Activated CD4-positive, alpha-beta T cell treated with anti-CD3 and anti-CD28 coated beads, Interleukin-2, amount 10 ng/mL, durations not matched to agents 7 days and 5 days (primary cell): ENCODE measurements at places on chromosomes 5 and 9.
A peak's percentile ranks its signal among the peaks of the same experiment; 100 is the strongest.

DNA sequence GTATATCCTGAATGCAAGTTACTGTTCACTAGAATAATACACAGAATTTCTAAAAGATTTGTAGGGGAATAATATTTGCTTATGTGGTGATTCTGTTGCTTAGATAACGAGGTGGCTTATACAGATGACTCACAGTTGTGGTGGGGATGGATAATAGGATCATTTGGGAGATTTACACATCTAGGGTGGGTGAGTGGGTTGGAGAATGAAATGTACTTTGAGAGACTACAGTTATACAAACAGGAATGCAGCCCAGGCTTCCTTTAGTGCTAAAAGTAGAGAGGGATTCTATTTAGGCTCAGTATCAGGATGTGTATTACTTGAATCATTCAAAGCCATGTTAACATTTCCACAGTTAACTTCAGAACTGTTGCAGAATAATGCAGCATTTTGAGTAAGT, 1.8 kb downstream of the CTXN3 start:
- DNase-seq, result no peak
- peaks cover 8% of the 10 kb centered on the region for H3K27me3 ChIP-seq
- H3K27ac ChIP-seq, result no peak overlapping the region
- H3K4me1 ChIP-seq, result no peaks in the 10 kb centered on the region
- H3K4me3 ChIP-seq, result no peak overlapping the region

GRCh38 chr5:135218790-135219568, 180.1 kb downstream of the MACROH2A1 start:
- no peak overlapping the region for H3K27ac ChIP-seq
- DNase-seq, result no peak
- no peak overlapping the region for H3K4me3 ChIP-seq
- H3K4me1 ChIP-seq, result no peaks in the 10 kb centered on the region
- no peaks in the 10 kb centered on the region for H3K36me3 ChIP-seq

DNA sequence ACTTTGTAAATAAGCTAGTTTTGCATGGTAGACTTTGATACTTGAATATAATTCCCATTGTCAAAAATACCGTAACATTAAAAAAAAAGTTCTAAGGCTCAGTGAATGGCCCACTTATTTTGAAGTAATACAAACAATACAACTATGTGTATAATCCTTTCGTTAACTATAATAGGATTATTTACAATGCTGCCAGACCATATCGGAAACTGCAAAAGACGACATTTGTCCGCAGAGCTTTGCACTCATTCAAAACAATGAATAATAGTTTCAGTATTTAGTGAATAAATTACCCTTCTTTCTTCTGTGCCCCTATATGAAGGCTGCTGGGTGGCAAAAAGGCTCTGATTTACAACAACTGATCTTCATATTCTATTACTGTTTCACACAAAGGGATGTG, 121.8 kb downstream of the DROSHA start:
- no peaks in the 10 kb centered on the region for H3K4me1 ChIP-seq
- H3K27ac ChIP-seq, result no peak overlapping the region

DNA sequence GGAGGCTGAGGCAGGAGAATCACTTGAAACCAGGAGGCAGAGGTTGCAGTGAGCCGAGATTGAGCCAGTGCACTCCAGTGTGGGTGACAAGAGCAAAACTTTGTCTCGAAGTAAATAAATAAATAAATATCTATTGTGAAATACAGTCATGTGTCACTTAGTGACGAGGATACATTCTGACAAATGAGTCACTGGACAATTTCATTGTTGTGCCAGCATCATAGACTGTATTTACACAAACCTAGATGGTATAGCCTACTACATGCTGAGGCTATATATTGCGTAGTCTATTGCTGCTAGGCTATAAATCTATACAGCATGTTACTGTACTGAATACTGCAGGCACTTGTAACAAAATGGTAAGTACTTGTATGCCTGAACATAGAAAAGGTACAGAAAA, 61.1 kb upstream of the CCL21 start:
- no peak overlapping the region for H3K27ac ChIP-seq
- DNase-seq, result no peak
- H3K4me1 ChIP-seq, result no peaks in the 10 kb centered on the region
- H3K36me3 ChIP-seq, result no peaks in the 10 kb centered on the region

DNA sequence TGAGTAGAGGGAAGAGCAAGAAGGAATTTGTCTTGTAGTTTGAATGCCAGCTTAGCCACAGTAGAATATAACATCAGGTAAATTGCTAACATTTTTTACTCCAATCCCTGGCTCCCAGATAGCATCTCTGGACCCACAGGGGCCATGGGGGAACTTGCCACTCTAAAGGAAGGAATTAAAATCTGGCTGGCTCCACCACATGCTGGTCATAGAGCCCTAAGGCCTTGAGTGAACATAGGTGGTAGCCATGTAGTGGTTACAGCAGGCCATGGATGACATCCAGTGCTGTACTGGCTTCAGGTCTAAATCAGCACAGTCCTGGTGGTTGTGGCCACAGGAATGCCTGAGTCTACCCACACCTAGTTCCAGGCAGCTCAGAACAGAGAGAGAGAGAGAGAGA, 109.9 kb upstream of the RGMB start:
- no peaks in the 10 kb centered on the region for H3K27me3 ChIP-seq
- H3K36me3 ChIP-seq, result no peaks in the 10 kb centered on the region
- H3K4me3 ChIP-seq, result no peak overlapping the region
- no peaks in the 10 kb centered on the region for H3K4me1 ChIP-seq
- H3K27ac ChIP-seq, result no peak overlapping the region
- DNase-seq, result no peak

GRCh38 chr5:98656125-98656795, 117.2 kb upstream of the RGMB start:
- no peak overlapping the region for H3K27ac ChIP-seq
- no peaks in the 10 kb centered on the region for H3K4me1 ChIP-seq
- no peak for DNase-seq
- H3K36me3 ChIP-seq, result no peaks in the 10 kb centered on the region
- H3K27me3 ChIP-seq, result no peaks in the 10 kb centered on the region
- H3K4me3 ChIP-seq, result no peak overlapping the region

DNA sequence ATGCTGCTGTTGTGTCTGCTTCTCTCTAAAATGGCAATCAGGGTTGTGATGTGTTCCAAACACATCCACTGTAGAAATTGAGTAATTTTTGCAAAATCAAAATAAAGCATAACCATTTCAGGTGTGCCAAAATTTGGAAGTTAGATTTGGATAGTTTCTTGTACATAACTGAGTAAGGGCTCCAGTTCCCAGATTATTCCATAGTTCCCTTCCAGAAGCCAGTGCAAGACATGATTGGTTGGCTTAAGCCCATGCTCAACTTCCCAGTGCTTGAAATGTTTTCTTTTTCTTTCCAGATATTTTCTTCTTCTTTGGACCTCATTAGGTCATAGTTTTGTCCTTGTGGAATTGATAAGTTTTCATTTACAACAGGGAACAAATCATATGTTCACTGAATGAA, 64.2 kb downstream of the SNCAIP start:
- no peak for DNase-seq
- no peak overlapping the region for H3K27ac ChIP-seq
- H3K4me1 ChIP-seq, result no peaks in the 10 kb centered on the region
- H3K36me3 ChIP-seq, result no peaks in the 10 kb centered on the region
- no peak overlapping the region for H3K4me3 ChIP-seq

DNA sequence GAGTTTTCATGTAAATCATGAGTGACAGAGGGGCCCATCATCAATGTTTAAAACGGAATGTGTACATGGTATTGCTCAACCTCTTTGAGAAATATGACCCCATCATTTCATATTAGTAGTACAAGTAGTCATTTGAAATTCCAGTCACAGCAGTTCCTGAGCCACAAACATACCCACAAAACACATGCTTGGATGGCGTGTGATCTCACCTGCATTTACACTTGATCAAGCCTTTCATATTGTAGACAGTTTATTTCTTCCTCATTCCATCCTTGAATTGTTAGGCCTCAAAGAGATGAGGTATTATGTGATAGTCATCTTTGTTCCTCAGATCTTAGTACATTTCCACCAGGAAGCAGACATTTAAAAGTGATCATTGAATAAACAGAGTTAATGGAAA, 96.8 kb upstream of the TAS2R1 start:
- no peaks in the 10 kb centered on the region for H3K27me3 ChIP-seq
- no peak for DNase-seq
- no peaks in the 10 kb centered on the region for H3K4me1 ChIP-seq

DNA sequence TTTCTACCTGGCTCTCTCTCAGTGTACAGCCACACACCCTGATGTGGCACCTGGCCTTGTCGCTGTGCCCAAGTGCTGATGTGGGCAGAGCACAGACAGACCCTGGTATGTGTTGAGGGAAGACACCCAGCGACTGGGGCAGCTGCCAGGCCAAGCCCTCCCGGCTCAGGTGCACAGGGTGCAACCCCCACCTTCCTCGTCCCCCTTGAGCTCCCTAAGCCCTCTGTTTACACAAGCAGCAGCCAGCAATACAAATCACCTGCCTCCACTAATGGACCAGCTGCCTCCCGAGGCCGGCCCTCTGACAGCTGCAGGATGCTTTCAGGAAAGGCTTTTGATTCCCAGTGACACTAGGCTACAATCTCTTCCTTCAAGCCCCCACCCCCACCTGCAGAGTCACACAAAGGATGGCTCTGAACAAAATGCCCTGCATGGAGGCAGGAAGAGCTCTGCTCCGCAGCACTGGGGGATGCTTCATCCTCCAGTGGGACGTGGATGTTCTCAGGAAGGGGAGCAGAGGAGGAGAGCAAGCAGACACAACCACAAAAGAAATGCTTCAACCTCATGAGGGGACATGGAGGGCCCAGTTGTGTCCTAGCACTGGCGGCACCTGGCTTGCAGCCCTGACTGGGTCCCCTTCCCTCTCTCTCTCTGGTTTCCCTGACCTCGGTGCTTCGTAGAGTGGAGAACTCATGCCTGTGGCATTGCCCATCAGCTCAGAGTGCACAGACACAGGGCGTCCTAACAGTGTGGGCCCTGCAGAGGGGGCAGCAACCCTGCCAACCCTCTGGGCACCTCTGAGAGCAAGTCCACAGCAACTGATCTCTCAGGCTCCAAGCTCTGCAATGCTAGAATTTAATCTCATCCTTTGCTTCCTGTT, 140.8 kb downstream of the BARX1 start:
- H3K36me3 ChIP-seq, result no peaks in the 10 kb centered on the region
- no peak for DNase-seq
- no peak overlapping the region for H3K27ac ChIP-seq
- no peak overlapping the region for H3K4me3 ChIP-seq
- peaks cover 19% of the 10 kb centered on the region for H3K27me3 ChIP-seq
- H3K4me1 ChIP-seq, result no peaks in the 10 kb centered on the region

DNA sequence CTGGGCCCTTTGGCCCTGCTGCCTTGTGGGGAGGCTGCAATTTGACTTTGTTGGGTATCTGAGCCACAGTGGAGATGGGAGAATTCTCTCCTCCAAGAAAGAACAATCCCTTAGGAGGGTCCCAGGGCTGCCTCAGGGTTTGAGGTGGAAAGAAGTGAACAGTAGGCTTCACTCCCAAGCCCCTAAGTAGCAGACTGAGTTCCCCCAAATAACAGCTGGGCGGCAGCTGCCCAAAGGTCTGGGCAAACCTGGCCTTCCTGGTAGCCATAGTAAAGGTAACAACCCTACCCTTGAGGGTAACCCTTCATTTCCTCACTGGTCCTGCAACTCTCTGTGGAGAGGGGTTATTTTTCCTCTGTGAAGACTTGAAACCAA, 746 bp downstream of the RGS3 start:
- H3K27ac ChIP-seq, result no peak overlapping the region
- H3K27me3 ChIP-seq, result no peaks in the 10 kb centered on the region
- no peaks in the 10 kb centered on the region for H3K36me3 ChIP-seq
- no peaks in the 10 kb centered on the region for H3K4me1 ChIP-seq
- DNase-seq, result no peak

DNA sequence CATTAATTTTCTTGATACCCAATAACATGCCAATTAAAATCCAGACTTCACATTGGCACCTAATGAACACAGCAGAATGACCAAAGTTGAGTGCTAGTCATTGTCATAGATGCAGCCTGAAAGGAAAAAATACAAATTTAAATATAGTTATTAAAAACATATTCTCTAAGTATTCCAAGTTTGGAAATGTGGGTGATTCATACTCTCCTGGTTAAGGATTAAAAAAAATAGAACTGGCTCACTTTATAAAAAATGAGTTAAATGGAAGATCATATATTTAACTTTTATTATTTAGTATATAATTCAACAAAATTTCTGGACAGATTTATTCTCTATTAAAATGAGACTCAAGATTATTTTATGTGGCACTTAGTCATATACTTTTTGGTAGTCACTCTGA, 33.2 kb upstream of the RICTOR start:
- peaks cover 8% of the 10 kb centered on the region for H3K4me1 ChIP-seq
- H3K36me3 ChIP-seq, result peaks cover 56% of the 10 kb centered on the region
- H3K27ac ChIP-seq, result no peak overlapping the region
- H3K27me3 ChIP-seq, result no peaks in the 10 kb centered on the region
- no peak for DNase-seq

GRCh38 chr5:3642231-3642630, 46.6 kb downstream of the IRX1 start:
- DNase-seq, result no peak
- H3K4me3 ChIP-seq, result no peak overlapping the region
- no peak overlapping the region for H3K27ac ChIP-seq
- no peaks in the 10 kb centered on the region for H3K27me3 ChIP-seq

- H3K4me1 ChIP-seq, result no peaks in the 10 kb centered on the region
- no peaks in the 10 kb centered on the region for H3K27me3 ChIP-seq
- no peak overlapping the region for H3K27ac ChIP-seq
- H3K36me3 ChIP-seq, result peaks cover 66% of the 10 kb centered on the region
Measured at GRCh38 chr5:179887095-179887494, 20.6 kb downstream of the TBC1D9B start.

- no peaks in the 10 kb centered on the region for H3K27me3 ChIP-seq
- H3K4me1 ChIP-seq, result peaks cover 83% of the 10 kb centered on the region
- peaks cover 5% of the 10 kb centered on the region for H3K36me3 ChIP-seq
- peak overlapping the region; percentile 79 for H3K27ac ChIP-seq
Measured at GRCh38 chr5:139388198-139388821, 1.4 kb downstream of the MZB1 start.

- peak within 1 kb of the TSS; percentile 91 for H3K4me3 ChIP-seq
- peaks cover 29% of the 10 kb centered on the region for H3K4me1 ChIP-seq
- no peaks in the 10 kb centered on the region for H3K36me3 ChIP-seq
- DNase-seq, result peak; percentile 82
- H3K27me3 ChIP-seq, result peaks cover 1% of the 10 kb centered on the region
Measured at GRCh38 chr9:136245219-136246150, at the start of gene QSOX2. TSS of gene QSOX2 (minus strand) at chr9:136245812. CDS start at chr9:136245803, 9 bp downstream.

DNA sequence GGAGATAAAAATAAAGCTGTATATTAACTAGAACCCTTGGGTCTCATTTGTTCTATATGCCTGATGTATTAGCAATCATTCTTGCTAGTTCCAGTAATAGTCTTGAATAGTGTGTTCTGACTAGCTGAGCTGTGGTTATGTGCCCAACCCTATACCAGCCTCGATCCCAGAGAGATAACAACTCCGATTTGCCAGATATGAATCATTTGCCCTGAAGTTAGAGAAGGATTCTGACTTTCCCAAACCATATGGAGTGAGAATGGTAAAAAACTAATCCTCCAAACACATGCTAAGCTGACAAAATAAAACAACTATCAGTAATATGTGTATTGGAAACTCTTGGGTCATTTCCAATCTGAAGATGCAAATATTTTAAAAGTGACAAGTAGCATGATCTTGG, 64.8 kb downstream of the ALDH1A1 start:
- H3K4me3 ChIP-seq, result no peak overlapping the region
- H3K36me3 ChIP-seq, result no peaks in the 10 kb centered on the region
- DNase-seq, result no peak
- peaks cover 1% of the 10 kb centered on the region for H3K27me3 ChIP-seq
- H3K4me1 ChIP-seq, result no peaks in the 10 kb centered on the region

- H3K4me3 ChIP-seq, result no peak overlapping the region
- H3K27me3 ChIP-seq, result peaks cover 2% of the 10 kb centered on the region
- no peaks in the 10 kb centered on the region for H3K4me1 ChIP-seq
- no peak for DNase-seq
Measured at GRCh38 chr9:119963798-119964372, 594.6 kb upstream of the BRINP1 start.
